ENCODE measurements at places on chromosomes 2 and 18.

DNA sequence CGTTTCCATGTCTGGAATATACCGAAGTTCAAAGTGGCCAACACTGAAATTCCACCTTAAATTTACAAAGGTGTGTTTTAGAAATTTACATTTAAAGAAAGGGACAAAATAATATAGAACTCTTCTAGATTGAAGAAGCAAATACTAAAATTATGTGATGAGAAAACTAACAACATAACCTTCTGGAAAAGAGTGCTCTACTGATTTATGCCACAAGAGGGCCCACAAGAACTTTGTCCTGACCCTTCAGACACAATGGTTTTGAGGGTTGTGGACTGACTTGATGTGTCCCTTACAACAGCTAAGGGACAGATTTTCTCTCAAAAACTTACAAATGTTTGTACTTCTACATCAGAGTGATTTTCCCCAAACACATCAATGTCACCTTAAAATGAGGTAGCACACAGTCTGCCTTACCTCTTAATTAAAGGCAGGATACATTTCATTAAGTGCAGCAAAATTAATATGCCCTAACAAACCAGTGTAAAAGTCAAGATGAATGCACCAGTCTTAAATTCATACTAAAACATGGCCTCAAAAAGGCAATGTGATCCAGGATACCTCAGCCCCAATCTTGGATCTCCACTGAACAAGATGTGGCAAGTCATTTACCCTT lies 36.2 kb downstream of the EIF2AK3 start:
- DNase-seq = peak; percentile 9

- no peak for DNase-seq
These were observed 7.1 kb downstream of the TMEM247 start for GRCh38 chr2:46486436-46486835.

GRCh38 chr2:133755480-133756300 lies 187.4 kb upstream of the NCKAP5 start:
- no peak for DNase-seq

DNA sequence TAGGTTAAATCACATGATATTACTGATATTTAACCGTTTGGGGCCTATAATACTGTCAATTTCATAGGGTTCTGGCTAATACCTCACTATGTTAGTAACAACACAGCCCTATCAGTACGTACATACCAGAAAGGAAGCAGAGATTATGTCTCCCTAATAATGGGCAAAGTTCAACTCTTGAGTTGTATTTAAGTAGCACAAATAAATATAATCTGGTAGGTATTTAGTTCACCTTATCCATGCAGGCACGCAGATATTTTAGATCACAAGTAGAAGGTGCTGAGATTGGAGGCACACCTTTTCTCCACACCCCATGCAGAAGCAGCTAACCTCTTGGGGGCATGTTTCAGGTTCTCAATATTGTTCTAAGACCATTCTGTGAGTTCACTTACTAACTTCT lies 118.9 kb downstream of the IRS1 start:
- no peak for DNase-seq
